ENCODE measurements at places on chromosomes 5 and 9. TPM values are rescaled to one million over a fixed set of nuclear protein-coding genes. Genes with fewer than 3 reads are reported as not detected.

Gene IFNA21
- not detected for total RNA-seq

Gene GDA
- not detected for total RNA-seq

Gene SGCD
- total RNA-seq = not detected

Gene SLC34A1
- not detected for total RNA-seq

Gene SLIT3
- 0.34 TPM for total RNA-seq

Gene PCDHGA1
- 0.35 TPM for total RNA-seq

Gene SWI5
- total RNA-seq = 27.7 TPM

Gene ARHGEF39
- 5.1 TPM for total RNA-seq

Gene LRRC26
- not detected for total RNA-seq

Gene PDE6A
- total RNA-seq = 0.22 TPM

Gene LYRM7
- total RNA-seq = 21.6 TPM

Gene OTP
- not detected for total RNA-seq

Gene OR1J1
- total RNA-seq = not detected

Gene LCN15
- total RNA-seq = not detected

Gene ACTBL2
- total RNA-seq = 0.10 TPM

Gene IL13
- not detected for total RNA-seq

- H3K27me3 ChIP-seq = no peaks in the 10 kb centered on the region
- no peaks in the 10 kb centered on the region for H3K4me1 ChIP-seq
- DNase-seq = no peak
- H3K36me3 ChIP-seq = peaks cover 57% of the 10 kb centered on the region
Measured at GRCh38 chr5:126831156-126831555, 54.2 kb downstream of the LMNB1 start.

DNA sequence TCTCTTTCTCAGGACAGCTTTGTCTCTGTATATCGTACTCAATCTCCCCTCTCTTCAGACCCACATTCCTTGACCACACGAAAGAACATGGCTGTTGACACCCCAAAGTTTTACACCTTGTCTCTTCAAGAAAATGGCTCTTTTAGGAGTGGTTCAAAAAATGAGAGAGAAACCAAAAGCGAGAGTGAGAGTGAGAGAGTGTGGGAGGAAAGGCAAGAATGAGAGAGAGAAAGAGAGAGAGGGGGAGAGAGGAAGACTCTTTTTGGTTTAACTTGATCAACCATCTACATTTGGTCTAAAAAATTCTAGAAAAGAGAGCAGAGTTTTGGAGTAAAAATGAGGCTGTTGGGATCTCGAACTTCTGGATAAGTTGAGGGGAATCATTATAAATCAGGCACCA is 581.8 kb upstream of the WWC1 start:
- no peak for DNase-seq
- H3K36me3 ChIP-seq = no peaks in the 10 kb centered on the region
- peaks cover 10% of the 10 kb centered on the region for H3K4me1 ChIP-seq
- H3K27ac ChIP-seq = no peak overlapping the region

GRCh38 chr5:73121119-73121463 is 716 bp downstream of the TMEM171 start:
- H3K4me1 ChIP-seq = peaks cover 6% of the 10 kb centered on the region
- H3K27me3 ChIP-seq = no peaks in the 10 kb centered on the region
- no peaks in the 10 kb centered on the region for H3K36me3 ChIP-seq
- H3K4me3 ChIP-seq = peak overlapping the region; percentile 49
- no peak overlapping the region for H3K27ac ChIP-seq
- DNase-seq = peak; percentile 30

GRCh38 chr5:175032741-175033151 is 308.4 kb downstream of the MSX2 start:
- H3K27me3 ChIP-seq = no peaks in the 10 kb centered on the region
- H3K4me1 ChIP-seq = no peaks in the 10 kb centered on the region
- no peak overlapping the region for H3K4me3 ChIP-seq
- no peak for DNase-seq
- no peak overlapping the region for H3K27ac ChIP-seq
- no peaks in the 10 kb centered on the region for H3K36me3 ChIP-seq

GRCh38 chr5:107743373-107744000 is 72.8 kb upstream of the EFNA5 start:
- H3K4me1 ChIP-seq = peaks cover 16% of the 10 kb centered on the region
- peak; percentile 71 for DNase-seq
- peaks cover 7% of the 10 kb centered on the region for H3K36me3 ChIP-seq
- peak overlapping the region; percentile 47 for H3K27ac ChIP-seq
- no peak overlapping the region for H3K4me3 ChIP-seq

DNA sequence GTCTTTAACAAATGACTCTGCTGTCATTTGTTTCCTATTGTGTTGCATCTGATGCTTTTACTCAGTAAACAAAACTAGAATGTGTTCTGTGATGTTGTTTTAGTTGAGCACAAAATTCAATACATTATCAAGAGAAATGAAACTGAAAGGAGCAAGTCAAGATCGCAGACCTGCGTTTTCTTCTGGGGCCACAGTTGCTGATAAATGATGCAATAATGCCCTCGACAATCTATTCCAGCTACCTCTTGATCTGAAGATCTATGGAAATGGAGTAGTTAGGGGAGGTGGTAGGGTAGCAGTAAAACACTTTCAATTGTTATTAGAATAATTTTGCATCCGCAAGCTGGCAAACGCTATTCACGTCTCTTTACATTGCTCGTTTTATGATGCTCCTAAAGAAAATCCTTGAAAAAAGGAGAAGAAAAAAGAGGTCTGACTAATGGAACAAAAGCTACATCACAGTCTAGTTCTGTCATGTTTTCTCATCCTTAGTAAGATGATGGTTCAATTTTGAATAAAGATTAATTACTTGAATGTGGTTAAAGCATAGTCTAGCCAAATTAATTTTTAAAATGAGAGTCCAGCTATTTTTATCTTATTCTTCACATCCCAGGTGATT is 1.6 kb downstream of the ZNF366 start:
- H3K27me3 ChIP-seq = no peaks in the 10 kb centered on the region
- no peaks in the 10 kb centered on the region for H3K36me3 ChIP-seq
- DNase-seq = no peak
- H3K4me3 ChIP-seq = no peak overlapping the region
- H3K4me1 ChIP-seq = peaks cover 10% of the 10 kb centered on the region
- H3K27ac ChIP-seq = no peak overlapping the region

GRCh38 chr9:6567140-6567591 is 78.4 kb downstream of the GLDC start:
- H3K36me3 ChIP-seq = no peaks in the 10 kb centered on the region
- DNase-seq = peak; percentile 87
- H3K4me1 ChIP-seq = peaks cover 19% of the 10 kb centered on the region
- peak overlapping the region; percentile 64 for H3K27ac ChIP-seq
- peak overlapping the region; percentile 64 for H3K4me3 ChIP-seq

DNA sequence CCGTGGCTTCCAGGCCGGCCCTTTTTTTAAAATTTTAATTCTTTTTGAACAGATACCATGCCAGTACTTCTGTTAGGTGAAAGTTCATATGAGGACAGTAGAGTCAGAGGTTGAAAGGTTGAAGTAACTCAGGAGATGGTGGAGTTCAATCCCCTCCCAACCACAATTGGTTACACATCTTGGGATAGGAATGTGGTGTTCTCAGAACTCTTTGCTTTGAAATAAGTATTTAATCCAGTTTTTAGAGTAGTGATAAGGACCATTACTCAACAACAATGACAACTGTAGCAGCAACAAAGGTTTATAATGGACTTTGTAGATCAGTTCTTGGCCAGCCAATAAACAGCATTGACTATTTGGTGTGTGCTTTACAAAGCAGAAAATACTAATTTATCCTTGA is 116.0 kb downstream of the ARHGAP26 start:
- no peak overlapping the region for H3K4me3 ChIP-seq
- peaks cover 6% of the 10 kb centered on the region for H3K4me1 ChIP-seq
- H3K36me3 ChIP-seq = peaks cover 6% of the 10 kb centered on the region
- DNase-seq = no peak

DNA sequence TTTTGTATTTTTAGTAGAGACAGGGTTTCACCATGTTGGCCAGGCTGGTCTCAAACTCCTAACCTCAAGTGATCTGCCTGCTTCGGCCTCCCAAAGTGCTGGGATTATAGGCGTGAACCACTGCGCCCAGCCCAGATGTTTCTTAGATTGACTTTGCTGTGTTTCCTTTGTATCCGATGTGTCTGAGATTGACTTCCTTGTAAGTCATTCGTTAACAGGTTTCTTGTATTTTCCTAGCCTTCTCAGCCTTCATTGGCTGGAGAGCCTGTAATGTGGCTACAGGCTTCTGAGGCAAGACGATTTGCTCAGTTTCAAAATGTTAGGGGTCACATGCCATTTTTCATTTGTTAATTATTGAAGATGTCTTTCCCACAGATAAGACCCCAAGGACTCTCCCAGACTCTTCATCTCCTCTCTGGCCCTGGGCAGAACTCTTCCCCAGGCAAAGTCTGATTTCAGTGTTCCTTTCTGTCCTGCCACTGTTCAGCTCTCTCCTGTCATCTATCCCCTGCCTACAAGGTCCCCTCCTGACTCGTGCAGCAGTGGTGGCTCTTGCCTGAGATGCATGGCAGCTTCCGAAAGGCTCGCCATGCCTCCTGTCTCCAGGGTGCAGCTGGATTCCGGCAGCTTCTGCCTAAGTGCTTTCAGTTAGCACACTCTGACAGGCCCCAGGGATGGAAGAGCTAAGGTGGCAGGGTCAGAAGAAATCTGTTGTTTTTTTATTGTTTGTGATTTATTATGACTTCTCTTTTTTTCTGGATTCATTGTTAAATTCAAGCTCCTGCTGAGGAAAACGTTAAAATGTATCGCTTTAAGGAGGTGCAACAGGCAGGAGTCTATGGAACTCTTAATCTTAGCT is 206.4 kb downstream of the AOPEP start:
- H3K4me1 ChIP-seq = peaks cover 37% of the 10 kb centered on the region
- H3K27me3 ChIP-seq = no peaks in the 10 kb centered on the region
- no peak overlapping the region for H3K4me3 ChIP-seq
- no peak overlapping the region for H3K27ac ChIP-seq
- DNase-seq = no peak

DNA sequence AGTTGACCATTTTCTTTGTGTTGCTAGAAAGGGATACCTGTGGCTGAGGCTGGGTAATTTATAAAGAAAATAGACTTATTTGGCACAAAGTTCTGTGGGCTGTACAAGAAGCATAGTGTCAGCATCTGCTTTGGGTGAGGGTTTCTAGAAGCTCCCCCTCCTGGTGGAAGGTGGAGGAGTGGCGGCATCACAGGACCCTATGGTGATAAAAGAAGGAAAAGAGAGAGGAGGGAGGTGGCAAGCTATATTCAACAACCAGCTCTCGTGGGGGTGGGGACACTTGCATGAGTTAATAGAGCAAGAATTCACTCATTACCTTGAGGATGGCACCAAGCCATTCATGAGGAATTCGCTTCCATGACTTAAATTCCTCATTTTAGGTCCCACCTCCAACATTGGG is 2041.4 kb upstream of the CDH9 start:
- no peak for DNase-seq
- no peaks in the 10 kb centered on the region for H3K36me3 ChIP-seq
- H3K4me3 ChIP-seq = no peak overlapping the region
- peaks cover 18% of the 10 kb centered on the region for H3K4me1 ChIP-seq
- H3K27ac ChIP-seq = no peak overlapping the region

DNA sequence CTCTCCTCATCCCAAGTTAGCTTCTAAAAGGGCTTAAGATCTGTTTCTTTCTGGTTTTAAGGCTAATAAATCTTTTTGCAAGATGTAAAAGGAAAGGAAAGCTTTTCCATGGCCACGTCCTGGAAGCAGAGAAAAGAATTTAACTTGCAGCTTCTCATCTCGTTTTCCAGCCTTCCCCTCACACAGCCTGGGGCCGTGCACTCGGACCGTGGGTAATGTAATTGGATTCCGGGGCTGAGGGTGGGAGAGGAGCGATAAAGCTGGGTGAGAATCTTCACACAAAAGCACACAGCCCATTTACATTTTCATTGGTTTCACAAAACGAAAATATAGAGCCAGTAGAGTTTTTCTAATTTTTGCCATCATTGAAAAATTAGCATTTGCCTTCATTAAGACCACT is 91.2 kb downstream of the IRX2 start:
- peaks cover 22% of the 10 kb centered on the region for H3K4me1 ChIP-seq
- no peaks in the 10 kb centered on the region for H3K27me3 ChIP-seq
- H3K4me3 ChIP-seq = no peak overlapping the region
- no peak overlapping the region for H3K27ac ChIP-seq
- no peaks in the 10 kb centered on the region for H3K36me3 ChIP-seq

- peak; percentile 25 for DNase-seq
- peaks cover 28% of the 10 kb centered on the region for H3K36me3 ChIP-seq
Measured at GRCh38 chr9:109108318-109108717, 11.4 kb downstream of the TMEM245 start.

DNA sequence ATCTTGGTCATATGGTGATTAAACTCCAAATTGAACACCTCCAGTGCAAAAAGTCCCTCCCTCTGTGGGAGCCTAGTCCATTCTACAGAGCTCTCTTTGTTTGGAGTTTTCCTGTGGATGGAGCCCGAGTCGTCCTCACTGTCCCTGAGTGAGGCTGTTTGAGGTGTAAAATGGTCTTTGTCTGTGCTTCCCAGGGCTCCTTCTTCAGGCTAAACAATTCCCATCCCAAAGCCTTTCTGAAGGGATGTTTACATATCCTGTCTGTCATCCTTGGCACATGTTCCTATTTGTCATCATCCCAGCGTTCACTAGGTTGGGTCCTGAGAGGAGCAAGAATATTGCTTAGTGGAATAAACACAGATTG is 68.9 kb downstream of the COL27A1 start:
- H3K4me3 ChIP-seq = no peak overlapping the region
- no peaks in the 10 kb centered on the region for H3K27me3 ChIP-seq
- no peaks in the 10 kb centered on the region for H3K36me3 ChIP-seq
- H3K4me1 ChIP-seq = no peaks in the 10 kb centered on the region

DNA sequence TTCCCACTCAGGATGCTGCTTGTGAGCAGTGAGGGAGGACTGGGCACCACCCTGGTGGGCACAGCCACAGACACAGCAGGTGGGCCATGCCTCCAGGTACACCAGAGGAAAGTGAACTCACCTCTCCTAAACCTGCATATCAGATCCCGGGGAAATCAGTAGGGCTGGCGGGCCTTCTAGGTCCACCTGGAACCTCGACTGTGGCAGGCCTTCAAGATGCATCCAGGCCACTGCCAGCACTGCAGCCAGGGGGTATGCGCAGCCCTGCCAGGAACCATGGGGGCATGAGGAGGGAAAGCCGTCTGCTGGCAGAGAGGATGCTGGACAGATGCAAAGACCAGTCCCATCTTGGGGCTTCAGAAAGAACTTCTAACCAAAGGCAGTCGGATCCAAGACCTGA is 270.6 kb upstream of the IRX4 start:
- no peak overlapping the region for H3K4me3 ChIP-seq
- no peaks in the 10 kb centered on the region for H3K27me3 ChIP-seq
- peaks cover 24% of the 10 kb centered on the region for H3K4me1 ChIP-seq
- no peak for DNase-seq
- no peak overlapping the region for H3K27ac ChIP-seq
